ENCODE measurements at places on chromosomes 2 and 18.

GRCh38 chr2:159076241-159076640 is 107.8 kb downstream of the TANC1 start:
- DNase-seq = no peak

DNA sequence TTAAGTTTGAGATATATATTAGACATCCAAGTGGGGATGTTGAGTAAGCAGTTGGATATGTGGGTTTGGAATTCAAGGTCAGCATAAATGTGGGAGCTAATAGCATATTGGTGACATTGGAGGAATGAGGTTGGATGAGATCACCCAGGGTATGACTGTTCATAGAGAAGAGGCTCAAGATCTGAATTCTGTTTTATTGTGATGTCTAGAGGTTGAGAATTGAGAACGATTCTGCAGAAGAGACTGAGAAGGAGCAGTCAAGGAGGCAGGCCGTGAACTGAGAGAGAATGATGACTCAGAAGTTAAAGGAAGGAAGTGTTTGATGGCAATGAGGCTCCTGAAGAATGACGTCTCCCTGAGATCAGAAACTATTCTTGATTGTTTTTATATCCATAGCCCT is 5.9 kb downstream of the SERPINB11 start:
- no peak for DNase-seq

DNA sequence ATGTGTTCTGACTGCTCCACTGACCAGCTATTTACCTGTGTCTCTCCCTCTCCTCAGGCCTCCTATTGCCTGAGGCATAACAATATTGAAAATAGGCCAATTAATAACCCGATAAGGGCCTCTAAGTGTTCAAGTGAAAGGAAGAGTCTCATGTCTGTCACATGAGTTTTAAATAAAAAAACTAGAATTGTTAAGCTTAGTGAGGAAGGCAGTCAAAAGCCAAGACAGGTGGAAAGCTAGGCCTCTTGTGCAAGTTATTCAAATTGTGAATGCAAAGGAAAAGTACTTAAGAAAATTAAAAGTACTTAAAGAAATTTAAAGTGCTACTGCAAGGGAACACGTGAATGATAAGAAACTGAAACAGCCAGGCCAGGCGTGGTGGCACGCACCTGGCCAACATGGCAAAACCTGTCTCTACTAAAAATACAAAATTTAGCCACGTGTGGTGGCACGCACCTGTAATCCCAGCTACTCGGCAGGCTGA is 44.9 kb upstream of the TAF4B start:
- DNase-seq = no peak

- no peak for DNase-seq
These were observed 86.1 kb upstream of the ITPRID2 start for GRCh38 chr2:181805228-181806038.

DNA sequence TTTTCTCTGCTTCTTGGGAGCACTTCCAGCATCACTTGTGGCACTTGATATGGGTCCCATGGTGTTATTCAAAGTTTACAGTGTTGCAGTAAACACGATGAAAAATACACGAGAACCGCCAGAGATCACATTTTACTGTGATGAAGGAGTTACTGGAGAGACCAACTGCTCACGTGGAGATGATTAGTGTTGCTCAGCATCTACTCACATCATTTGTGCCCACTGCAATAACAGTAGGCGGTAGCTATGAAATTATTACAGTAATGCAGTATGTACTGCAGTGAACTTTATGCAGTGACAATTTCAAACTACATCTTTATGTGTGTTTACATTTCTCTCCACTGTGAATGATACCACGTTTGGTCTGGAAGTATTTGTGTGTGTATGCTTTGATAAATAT is 93.5 kb downstream of the SLC4A3 start:
- no peak for DNase-seq

DNA sequence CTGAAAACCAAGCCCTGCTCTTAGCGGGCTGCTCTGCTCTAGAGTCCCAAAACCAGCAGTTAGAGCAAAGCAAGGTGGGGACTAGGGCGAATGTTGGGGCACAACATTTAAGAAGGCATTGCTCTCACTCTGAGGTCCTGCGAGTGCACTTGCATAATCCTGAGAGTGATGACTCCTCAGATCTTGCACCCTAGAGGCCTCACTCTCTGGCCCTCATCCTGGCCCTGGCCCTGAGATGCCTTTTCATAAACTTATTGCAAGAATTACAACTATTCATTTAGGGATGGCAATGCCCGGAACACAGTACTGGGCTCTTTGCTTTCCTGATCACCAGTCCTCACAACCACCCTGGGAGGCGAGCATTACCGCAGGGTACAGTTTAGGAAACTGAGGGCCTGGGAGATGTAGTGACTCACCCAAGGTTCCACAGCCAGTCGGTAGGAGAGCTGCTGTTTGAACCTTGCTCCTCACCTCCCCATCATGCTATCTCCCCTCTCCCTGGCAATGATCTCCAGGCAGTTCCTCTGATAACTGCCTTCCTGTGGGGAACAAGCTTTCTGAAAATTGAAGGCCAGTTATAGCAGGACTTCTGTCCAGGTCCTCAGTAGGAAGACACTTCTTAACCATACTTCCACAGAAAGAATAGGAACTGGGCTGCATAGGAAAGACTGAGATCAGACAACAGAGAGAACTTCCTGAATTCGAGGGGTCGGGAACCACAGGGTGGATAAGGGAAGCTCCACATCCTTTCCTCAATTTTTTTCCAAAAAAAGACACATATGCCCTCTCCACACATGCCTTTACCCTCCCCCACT is 91.3 kb downstream of the TNS1 start:
- no peak for DNase-seq

GRCh38 chr2:135504811-135505210 is 26.2 kb downstream of the ZRANB3 start:
- no peak for DNase-seq

- DNase-seq = no peak
These were observed 56.1 kb upstream of the C2orf15 start for GRCh38 chr2:99085421-99085820.

DNA sequence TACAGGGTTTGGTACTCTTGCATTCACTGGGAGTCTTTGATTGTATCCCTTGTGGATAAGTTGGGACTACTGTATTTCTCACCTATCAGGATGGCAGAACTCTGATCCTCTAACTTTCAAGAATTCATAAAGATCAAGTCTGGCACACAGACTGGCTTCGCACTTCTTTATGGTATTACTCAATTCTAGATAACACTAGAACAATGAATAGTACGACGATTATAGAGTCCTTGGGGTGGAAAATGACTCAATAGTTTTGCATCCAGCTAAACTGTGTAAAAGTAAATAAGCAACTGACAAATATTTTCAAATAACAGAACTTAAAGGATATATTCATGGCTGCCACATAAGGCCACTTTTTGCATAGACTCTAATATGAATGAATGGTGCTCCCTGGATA is 103.4 kb upstream of the MEX3C start:
- DNase-seq = no peak

- no peak for DNase-seq
These were observed 296.5 kb upstream of the GYPC start for GRCh38 chr2:126359494-126359893.

DNA sequence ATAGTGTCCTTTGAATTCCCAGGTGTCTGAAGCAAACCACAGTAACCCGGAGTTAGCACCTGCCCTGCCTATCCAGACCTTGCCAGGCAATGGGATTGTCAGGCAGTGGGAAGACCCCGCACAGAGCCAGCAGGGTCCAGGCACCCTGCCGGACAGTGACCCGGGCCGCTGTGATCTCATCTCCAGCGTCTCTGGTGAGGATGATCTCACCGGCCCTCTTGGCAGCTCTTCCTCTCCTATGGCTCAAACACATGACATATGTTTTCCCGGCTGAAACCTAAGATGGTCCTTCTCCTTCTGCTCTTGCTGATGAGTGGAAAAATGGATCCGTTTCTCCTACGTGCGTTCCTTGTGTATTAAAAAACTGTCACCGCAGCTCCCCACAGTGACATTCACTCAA is 75.1 kb downstream of the ACOXL start:
- DNase-seq = no peak

DNA sequence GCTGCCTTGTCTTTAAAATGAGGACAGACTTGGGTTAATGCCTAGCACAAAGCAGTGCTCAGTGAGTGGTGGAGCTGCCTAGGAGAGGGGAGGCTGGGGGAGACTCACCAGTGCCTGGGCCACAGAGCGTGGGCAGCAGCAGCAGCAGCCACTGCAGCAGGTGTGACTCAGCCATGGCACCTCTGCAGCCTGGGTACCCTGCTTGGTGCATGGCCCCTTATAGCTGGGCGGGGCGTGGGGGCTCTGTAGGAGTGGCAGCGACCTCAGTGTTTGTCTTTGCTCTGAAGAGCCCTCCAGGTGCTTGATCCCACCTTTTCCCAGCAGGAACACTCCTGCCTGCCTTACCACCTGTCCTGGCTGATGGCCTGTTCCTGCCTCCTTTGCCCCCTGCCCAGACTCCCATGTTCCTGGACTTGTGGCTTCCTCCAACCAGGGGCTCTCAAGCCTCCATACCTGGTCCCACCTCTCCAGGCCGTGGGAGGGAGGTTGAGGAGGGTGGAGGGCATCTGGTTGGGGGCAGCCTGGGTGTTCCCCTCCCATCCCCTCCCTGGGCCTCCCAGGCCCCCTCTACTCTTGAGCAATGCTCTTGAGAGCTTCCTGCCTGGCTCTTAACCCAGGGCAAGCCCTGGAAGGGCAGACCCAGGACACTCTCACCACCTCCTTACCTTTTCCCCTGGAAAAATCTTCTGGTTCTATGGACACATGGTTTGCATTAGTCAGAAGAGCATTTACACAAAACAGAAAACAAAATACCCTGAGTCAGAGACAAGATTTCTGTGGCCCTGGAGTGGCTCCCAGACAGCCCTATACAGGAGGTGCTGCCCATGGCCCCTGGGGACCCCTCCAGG is at the start of gene SFTPB:
Gene SFTPB, minus strand, starts transcription at position 191 of the 848 bp plus-strand sequence. Its CDS starts 16 bp downstream, at position 175.
- DNase-seq = no peak

- no peak for DNase-seq
These were observed 179.0 kb downstream of the LPIN1 start for GRCh38 chr2:11925295-11926066.

- DNase-seq = no peak
These were observed 289.6 kb upstream of the RAB6C start for GRCh38 chr2:129689653-129690448.

DNA sequence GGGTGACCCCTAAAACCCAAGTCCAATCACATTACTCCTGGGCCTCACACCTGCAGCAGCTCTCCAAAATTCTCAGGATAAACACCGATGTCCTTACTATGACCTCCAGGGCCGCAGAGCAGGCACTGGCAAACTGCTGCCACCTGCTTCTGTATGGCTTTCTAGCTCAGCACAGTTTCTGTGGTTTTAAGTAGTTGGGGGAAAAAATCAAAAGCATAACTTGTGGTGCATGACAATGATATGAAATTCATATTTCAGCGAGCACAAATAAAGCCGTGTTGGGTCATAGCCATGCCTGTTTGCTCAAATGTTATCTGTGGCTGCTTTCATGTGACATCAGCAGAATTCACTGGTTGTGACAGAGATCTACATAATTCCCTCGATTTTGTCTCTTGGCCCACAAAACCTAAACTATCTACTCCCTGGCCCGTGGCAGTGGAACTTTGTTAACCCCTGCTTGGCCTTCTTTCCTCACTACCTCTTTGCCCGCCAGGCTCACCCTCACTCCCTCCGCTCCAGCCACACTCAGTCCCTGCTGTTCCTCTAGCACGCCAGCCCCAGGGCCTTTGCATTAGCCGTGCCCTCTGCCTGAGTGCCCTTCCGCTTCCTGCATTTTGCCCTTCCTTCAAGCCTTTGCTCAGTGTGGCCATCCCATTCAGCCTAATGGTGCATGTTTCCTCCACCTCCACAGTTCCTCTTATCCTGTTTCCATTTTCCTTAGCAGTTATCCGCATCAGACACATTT is 108.3 kb downstream of the AGAP1 start:
- DNase-seq = no peak

DNA sequence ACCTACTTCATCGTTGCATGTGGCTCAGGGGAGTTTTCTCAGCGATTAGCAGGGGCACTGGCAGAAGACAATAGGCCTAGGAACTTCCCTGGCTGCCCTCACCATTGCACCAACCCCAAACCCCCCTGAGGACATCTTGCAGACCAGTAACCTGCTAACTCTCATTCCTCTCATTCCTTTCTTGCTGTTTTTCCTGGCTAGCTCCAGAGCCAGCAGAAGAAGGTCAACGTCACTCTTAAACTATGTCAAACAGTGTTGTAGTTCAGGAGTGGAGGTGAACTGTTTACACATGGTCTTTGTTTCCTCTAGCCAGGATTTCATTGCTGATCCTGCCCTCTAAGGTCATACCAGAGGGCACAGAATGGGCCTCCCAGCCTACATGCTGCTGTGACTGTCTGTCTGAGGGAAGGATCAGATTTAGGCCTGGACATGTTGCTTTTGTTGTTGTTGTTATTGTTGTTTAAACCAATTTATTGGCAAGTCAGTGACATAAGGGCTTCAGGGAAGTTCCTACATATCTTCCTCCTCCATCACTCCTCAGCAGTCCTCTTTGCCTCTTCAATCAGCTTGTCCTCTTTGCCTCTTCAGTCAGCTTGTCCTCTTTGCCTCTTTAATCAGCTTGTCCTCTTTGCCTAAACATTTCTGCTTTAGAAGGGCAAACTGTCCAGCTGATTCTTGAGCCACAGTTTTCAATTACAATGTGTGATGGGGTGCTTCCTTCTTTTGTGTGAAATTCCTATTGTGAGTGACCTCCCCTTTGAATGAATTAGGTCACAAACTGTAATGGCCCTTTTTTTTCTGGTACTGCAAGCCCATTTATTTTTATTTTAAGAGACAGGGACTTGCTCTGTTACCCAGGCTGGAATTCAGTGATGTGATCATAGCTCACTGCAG is 471.9 kb upstream of the TNP1 start:
- no peak for DNase-seq

- no peak for DNase-seq
These were observed 2.0 kb downstream of the FMNL2 start for GRCh38 chr2:152336854-152337510.

- DNase-seq = no peak
These were observed 5.7 kb upstream of the DNER start for GRCh38 chr2:229719926-229720647.

DNA sequence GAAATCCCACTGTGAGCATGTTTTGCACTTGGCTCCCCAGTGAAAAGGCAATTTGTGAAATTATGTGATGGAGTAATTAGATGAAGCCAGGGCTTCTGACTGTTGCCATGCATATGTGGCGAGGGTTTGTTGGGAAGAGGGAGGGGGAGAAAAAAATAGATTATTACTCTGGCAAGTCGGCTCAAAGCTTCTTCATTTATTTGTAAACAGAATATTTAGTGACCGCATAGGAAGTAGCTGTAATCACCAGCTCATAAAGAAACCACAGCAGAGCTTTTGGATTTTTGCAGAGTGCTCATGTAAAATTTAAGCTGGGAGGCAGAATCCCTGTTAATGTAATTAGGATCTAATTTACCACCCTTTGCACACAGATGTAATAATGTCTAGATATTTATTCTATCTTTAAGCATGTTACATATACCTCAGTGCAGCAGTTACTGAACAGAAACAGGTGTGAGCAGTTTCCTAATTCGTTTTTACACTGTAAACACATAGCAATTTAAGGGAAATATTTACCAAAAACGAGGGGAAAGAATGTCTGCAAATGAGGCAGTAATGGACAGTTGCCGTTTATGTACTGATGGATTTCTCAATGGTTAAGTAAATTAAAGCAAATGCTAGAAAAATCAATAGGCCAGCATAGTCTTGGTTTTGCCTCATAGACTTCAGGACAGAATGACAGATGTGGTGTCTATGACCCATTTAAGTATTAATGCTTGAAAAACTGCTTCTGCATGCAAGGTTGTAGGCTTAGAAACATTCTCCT is 87.9 kb downstream of the MEIS1 start:
- DNase-seq = no peak

GRCh38 chr2:196239622-196240587 is 68.5 kb upstream of the STK17B start:
- peak; percentile 72 for DNase-seq

- peak; percentile 49 for DNase-seq
These were observed 30.2 kb upstream of the SSB start for GRCh38 chr2:169768262-169768995.

Measured in activated T-cell treated with anti-CD3 and anti-CD28 coated beads, Interleukin-2, amount 50 U/mL, for 1 hour (primary cell).